NK-92 treated with Interleukin-12 subunit alpha and Interleukin-12 subunit beta, amount 100 ng/mL, for 24 hours (cell line): ENCODE measurements at places on chromosomes 16 and 17.

DNA sequence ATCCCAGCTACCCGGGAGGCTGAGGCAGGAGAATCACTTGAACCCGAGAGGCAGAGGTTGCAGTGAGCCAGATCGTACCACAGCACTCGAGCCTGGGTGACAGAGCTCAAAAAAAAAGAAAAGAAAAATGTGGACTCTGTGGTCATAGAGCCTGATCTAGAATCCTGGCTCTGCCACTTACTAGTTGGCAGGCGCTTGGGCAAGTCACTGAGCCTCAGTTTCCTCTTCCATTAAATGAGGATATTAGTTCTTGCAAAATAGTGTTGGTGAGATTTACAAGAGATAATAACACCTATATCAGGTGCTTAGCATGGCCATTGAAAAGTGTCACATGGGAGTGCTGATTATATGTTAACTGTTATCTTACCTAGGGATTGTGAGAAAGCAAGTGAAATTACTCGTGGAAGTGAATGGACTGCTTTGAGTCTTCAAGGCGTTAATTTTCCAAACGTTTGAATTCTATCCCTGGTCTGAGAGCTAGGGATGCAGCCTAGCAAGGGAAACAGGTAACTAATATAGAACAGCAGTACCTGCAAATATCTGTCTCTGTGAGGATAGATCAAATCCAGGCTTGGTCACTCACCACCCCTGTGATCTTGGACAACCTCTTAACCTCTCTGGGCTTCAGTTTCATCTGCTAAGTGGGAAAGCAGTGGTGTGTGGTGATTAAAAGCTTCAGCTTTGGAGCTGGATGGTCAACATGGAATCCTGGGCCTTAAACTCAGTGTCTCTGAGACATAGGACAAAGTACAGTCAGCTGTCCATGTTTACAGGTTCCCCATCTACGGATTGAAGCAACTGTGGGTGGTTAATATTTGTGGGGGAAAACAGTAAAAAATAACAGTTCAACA, 953 bp upstream of the NSMCE1 start:
- DNase-seq: no peak

- no peak for DNase-seq
Observed at GRCh38 chr17:19744492-19744891, 3.6 kb downstream of the ALDH3A1 start.

DNA sequence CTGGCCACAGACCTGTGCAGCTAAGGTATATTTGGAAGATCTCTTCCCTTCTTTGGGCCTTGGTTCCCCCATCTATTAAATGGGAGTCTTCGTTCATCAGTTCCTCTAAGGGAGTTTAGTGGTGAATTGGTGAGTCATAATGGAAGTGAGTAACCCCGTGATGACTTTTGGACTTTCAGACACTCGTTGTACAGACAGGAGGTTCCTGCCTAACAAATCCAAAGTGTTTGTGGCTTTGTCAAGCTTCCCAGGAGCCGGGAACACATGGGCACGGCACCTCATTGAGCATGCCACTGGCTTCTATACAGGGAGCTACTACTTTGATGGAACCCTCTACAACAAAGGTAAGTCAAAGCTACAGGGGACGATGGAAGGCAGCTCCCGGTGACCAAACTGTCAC, 40.4 kb downstream of the WSCD1 start:
- DNase-seq: no peak

DNA sequence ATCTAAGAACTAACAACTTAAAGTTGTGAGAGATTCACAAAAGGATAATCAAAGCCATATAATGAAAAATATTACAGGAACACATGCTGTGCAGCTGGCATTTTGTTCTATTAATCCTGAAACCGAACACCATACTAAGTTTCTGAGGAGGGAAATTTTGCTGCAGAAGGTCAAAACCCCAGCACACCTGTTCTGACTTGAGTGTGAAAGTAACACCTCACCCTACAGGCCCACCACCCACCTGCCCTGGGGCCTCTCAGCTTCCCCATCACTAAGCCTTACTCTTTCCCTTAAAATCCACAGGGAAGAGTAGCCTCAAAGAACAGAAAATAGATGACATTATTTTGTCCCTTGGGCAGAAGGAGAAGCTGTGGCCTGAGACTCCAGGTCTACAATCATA, 44.8 kb downstream of the STAT5A start:
- no peak for DNase-seq

DNA sequence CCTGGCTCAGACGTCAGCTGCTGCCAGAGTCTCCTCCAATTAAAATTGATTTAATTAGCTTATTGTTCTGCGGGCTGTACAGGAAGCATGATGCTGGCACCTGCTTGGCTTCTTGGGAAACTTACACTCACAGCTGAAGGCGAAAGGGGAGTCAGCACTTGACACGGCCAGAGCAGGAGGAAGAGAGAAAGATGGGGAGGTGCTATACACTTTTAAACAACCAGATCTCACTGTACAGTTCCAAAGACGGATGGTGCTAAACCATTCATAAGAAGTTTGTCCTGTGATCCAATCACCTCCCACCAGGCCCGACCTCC, 1.4 kb upstream of the PRDM7 start:
- no peak for DNase-seq

- no peak for DNase-seq
Observed at GRCh38 chr17:14304222-14304772, 3.4 kb downstream of the HS3ST3B1 start.

GRCh38 chr16:13911871-13912270, 8.1 kb upstream of the ERCC4 start:
- no peak for DNase-seq
